ENCODE measurements at places on chromosomes 1 and 21. TPM values are rescaled to one million over a fixed set of nuclear protein-coding genes. Genes with fewer than 3 reads are reported as not detected.
A peak's percentile ranks its signal among the peaks of the same experiment; 100 is the strongest.

The DDR2 gene
- 0.15 TPM for total RNA-seq

The CELA2B gene
- total RNA-seq = not detected

- DNase-seq = no peak
These were observed 15.1 kb upstream of the DUSP10 start for GRCh38 chr1:221756830-221757551.

GRCh38 chr1:62062087-62062486 is 132.6 kb upstream of the L1TD1 start:
- no peak for DNase-seq

DNA sequence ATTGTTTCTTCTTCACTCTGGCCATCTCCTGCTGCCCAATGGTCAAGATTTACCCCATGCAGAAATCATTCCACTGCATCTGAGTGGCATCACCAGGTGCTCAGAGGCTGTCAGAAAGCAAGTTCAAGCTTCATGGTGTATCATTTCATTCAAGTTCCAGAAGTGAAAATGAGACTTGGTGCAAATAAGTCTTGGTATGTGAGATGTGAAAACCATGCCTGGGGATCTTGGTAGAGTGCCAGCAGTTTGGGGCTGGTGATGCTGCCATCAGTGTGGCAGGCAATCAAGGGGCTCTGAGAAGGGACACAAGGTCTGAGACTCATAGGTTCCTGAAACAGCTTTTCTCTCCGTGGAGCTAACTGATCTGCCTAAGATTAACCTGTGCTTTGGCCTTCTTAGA is 52.0 kb downstream of the CD2 start:
- DNase-seq = peak; percentile 65

DNA sequence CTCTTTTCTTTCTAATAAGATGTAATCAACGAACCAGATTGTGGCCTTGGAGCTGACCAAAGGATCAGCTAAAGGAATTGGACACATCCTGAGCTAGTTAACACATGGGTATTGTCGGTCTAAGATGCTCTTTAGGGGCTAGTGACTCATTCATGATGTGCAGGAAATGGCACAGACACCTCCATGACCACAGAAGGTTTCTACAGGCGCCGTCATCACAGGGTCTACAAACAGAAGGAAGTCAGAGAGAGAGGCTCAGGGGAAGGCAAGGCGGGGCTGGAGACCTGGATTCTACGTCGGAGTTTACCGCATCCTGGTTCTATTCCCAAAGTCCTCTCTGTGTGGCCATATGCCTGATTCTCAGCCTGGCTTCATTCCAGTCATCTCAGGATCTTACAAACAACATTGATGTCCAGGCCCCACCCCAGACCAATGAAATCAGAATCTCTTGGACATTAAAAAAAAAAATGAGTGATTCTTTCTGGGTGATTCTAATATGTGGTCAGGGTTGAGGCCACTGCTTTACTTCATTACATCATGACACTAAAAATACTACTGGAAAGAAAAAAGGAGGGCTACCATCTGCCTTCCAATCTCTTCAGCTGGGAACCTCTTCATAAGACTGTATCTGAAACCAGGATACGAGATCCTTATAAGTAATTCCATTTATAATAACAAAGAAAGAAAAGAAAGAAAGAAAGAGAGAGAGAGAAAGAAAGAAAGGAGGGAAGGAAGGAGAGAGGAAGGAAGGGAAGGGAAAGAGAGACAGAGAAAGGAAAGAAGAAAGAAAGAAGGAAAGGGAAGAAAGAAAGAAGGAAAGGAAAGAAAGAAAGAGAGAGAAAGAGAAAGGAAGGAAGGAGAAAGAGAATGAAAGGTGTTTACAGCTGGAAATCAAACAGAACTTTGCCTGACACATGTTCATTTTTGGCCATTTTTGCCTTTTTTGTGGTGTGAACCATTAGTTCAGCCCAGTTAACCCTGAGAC is 11.6 kb upstream of the KCNJ15 start:
- DNase-seq = peak; percentile 60

- no peak for DNase-seq
These were observed 91.3 kb downstream of the ITSN1 start for GRCh38 chr21:33733601-33734000.

GRCh38 chr1:227939791-227940771 is 7.7 kb downstream of the WNT9A start:
- DNase-seq = no peak

GRCh38 chr1:198125995-198126735 is 30.6 kb upstream of the NEK7 start:
- DNase-seq = no peak

DNA sequence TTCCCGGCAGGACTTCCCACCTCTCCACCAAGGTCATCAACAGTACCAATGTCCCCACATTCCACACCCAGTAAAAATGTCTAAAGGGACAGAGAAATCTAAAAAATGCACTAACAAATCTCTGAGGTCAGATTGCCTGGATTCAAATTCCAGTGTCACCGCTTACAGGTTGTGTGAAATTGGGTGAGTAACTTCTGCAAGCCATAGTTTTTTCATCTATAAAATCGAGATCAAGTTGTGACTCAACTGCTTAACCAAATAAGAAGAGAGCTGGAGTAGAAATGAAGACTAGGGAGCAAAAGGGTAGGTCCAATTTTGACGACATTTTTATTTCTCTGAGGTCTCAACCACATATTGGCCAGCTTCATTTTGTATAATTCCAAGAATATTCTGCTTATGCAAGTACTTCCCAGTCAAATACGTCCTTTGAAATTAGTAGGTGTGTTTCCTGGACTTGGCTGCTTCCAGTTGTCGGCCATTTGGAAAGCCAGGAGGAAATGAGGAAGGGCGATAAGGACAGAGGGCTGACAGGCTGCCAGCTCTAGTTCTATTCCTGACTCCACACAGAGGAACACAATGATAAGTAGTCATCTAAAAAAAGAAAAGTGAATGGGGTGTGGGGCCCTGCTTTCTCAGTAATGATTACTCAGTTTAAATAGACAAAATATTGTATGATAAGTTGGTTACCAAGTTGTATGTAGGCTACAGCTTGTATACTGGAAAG is 57.7 kb upstream of the ZC3H11B start:
- DNase-seq = no peak

- DNase-seq = no peak
These were observed 31.0 kb upstream of the TARS2 start for GRCh38 chr1:150456146-150456647.

GRCh38 chr21:37753122-37753599 is 163.1 kb downstream of the KCNJ6 start:
- no peak for DNase-seq
